ENCODE measurements at places on chromosomes 2 and 18.
A peak's percentile ranks its signal among the peaks of the same experiment; 100 is the strongest.

GRCh38 chr2:201308914-201309313 is 48.2 kb downstream of the FLACC1 start:
- no peak for DNase-seq

- no peak for DNase-seq
Observed at GRCh38 chr18:60675801-60676200, 303.2 kb upstream of the MC4R start.

DNA sequence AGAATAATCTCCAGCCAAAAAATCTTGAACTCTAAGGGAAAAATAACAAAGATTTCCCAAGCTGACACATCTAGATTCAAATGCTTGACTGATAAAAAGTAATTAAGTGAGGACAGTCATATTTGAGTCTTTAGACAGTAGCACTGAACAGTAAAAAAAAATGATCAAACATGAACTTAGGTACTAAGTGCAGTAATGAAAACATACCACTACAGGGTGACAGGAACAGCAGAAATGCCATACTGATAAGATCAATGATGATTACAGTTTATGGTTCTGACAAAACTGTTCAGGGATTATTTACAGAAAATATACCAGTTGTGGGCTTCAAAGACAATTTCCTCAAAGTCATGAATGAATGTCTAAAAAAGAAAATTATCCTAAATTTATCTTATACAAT is 80.3 kb downstream of the OSBPL1A start:
- DNase-seq = no peak

- no peak for DNase-seq
Observed at GRCh38 chr2:187826023-187826422, 271.8 kb upstream of the TFPI start.

- DNase-seq = no peak
Observed at GRCh38 chr2:128180031-128180430, 89.0 kb downstream of the UGGT1 start.

DNA sequence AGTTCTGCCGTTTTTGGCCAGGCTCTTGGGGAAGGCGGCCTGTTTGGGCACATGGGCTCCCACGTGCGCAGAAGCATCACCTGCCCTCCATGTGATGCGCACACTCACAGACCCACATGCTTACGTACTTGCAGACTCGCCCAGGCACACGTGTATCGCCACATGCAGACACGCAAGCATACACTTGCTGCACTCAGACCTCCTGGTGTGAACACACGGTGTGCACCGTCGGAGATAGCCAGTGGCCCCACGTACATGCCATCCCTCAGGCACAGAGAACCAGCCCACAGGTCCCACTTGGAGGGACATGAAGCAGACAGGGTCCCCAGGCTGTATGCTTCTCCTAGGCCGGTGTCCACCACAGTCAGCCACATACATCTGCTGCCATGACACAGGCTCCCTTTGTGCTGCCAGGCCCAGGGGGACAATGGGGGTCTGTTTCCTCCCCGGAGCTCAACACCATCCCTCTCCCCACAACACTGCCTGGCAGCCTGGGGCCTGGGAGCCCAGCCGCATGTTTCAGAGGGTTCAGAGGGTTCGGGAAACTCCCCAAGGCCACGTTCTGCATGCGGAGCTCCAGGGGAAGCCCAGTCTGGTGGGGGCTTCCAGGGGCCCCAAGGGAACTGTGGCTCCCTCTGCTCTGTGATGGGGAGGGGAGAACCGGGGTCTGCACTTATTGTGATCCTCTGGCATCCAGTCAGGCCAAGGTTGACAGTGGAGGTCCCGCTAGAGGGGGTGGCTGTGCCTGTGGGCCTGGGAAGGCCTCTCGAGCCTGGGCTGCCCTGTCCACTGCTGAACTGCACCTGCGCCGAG is 208.1 kb upstream of the HAAO start:
- no peak for DNase-seq

DNA sequence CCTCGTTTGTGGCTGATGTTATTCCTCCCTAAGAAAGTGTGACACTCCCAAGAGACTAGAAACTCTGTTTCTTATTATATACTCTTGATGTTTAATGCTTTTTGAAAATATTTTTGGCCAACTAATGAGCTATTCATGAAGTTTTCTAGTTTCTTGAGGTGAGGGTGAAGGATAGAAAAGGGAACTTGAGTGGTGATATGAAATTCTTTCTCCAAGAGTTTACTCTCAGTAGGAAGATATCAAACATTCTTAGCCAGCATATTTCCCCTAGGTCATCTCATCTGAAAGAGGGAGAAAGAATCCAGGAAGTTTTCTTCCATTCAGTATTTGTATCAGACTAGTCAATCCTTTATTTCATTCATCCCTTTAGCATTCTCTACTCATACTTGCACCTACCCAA is 95.7 kb downstream of the MAP3K20 start:
- no peak for DNase-seq

DNA sequence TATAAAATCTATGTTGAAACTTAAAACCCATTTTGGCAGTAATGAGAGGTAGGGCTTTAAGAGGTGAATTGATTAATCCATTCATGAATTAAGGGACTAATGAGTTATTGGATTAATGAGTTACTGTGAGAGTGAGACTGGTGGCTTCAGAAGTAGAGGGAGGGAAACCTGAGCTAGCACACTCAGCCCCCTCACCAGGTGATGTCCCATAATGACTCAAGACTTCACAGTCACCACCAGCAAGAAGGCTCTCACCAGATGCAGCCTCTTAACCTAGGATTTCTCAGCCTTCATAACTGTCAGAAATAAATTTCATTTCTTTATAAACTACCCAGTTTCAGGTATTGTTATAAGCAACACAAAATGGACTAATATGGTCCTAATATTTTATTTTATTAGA is 621.7 kb upstream of the ACVR2A start:
- no peak for DNase-seq

DNA sequence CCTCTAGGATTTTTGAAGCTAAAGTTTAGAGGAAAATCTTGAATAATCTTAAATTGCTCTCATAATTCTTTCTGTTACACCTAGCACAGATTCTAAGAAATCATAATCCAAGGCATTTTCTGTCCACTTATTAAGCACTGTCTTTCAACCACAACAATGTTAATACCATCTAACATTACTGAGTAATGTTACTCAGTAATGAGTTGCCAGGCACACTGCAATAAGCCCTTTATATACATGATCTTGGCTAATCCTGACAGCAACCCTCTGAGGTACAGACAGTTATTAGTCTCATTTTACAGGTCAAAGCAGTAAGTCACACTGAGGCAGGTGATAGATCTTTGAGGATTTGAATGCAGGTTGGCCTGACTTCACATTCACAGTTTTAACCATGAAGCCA is 291.9 kb downstream of the ALK start:
- DNase-seq = no peak

DNA sequence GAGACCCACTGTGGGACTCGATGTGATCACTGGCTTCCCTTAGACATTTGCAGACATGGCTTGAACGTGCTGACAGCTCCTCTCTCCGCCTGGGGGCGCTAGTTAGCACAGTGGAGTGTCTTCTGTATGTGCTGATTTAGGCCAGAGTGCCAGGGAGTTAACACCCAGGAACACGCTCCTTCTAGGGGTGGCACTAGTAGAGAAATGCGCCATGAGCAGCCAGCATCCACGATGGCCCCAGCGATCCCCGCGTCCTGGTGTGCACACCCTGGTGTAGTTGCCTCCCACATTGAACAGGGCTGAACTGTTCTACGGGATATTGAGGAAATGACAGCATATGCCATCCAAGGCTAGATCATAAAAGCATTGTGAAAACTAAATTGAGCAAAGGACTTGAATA is 11.4 kb upstream of the NMUR1 start:
- no peak for DNase-seq

- no peak for DNase-seq
Observed at GRCh38 chr2:71785516-71785981, 332.2 kb downstream of the DYSF start.

DNA sequence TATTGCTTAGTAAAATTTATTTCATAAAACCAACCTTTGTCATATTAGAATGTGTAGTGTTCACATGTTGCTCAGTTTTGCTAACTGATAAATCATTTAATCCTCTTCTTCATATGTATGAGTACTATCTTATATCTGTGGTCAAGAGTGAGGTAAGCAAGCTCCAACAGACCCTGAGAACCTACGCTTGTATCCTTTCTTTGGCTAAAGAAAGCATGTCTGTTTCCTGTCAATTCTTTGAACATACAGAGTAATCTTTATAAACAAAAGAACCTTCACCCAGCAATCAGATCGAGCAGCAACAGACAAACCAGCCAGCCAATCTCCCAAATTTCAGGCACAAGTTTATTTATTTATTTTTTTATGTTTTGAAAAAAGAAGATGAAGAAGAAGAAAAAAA is 6.4 kb downstream of the ADCYAP1 start:
- no peak for DNase-seq

- no peak for DNase-seq
Observed at GRCh38 chr2:169644173-169644572, 50.0 kb downstream of the CFAP210 start.

DNA sequence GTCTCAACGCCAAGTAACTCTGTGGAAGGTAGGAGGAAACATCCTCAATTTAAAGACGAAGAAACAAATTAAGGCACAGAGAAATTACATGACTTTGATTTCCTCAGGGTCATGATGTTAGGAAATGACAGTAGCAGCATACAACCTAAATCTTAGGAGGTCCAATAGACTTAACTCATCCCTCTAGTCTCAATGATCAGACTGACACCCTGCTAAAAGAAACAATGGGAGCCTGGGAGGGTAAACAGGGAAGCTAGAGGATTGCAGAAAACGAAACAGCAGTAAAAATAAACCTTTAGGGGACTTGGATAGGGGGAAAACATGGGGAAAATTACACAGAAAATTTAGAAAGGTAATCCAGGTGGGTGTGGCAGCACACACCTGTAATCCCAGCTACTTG is 56.0 kb downstream of the ROCK2 start:
- no peak for DNase-seq

DNA sequence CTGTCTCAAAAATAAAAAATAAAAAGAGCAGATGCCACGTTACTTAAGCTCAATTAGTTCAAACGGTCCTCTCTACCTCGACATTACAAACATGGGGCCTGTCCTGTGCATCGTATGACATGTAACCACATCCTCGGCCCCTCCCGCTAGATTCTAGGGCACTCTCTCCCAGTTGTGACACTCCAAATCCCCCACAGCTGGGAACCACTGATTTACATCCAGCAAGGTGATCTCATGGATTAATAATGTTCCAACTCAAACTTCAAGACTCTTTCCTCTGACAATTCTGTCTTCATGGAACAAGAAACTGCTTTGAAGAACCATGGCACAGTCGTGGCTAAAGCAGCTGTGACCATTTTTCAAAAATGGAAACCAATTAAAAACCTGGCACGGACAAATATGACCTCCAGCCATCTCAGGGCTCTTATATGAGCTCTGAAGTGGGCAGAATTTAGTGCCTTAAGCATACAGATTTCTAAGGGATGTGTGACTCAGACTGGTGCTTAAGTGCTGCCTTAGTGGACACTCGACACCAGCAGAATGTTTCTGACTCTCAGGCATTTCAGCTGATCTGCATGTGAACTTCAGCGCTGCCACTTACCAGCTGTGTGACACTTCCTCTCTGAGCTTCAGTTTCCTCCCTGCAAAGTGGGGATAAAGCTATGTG is 31.7 kb upstream of the ASAP2 start:
- DNase-seq = no peak

DNA sequence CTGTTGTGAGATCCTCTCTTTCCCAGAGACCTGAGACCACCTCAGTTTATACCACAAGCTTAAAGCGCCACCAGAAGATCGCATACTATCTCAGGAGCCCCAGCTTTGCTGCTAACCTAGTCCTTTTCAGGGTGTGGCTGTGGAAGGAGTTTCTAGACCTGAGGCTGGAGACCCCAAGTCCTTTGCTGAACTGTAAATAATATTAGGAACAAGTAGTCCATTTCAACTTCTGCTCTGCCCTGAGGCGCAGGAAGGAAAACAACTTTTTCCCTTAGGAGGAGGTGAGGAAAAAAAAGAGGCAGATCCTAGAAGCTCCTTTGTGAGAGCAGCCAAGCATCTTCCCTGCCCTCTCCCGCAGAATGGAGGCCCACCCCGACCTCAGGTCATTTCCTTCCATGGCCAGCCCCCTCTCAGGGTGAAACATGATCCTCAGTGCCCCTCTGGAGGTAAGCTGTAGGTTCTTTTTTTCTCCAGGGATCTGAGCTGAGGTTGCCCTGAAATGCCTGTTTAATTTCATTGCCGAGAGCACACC is 122.8 kb upstream of the LGALSL start:
- DNase-seq = no peak

- no peak for DNase-seq
Observed at GRCh38 chr18:10111191-10111590, 197.4 kb downstream of the VAPA start.

- no peak for DNase-seq
Observed at GRCh38 chr18:56890632-56891031, 239.5 kb downstream of the WDR7 start.

DNA sequence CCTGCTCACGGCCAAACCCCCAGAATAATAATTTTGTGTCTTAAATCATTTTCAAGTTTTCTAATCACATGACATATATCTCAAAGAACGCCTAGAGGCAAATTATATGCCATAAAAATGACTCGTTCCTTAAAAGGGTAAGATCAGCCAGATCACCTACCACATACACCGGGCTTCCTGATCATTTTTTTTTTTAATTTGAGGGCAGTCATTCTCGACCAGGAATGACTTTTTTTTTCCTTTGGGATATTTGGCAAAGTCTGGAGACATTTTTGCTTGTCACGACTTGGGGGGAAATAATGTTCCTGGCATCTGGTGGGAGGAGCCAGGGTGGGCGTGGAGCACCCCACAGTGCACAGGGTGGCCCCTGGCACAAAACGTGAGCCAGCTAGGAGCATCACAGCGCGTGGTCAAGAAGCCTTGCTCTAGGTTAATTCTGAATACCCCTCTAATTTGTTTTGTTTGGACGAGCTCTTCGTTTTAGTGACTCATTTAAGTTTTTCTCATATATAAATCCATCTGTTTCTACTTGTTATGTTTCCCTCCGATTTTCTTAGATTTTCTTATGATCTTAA is 94.9 kb downstream of the TWIST2 start:
- DNase-seq = no peak

DNA sequence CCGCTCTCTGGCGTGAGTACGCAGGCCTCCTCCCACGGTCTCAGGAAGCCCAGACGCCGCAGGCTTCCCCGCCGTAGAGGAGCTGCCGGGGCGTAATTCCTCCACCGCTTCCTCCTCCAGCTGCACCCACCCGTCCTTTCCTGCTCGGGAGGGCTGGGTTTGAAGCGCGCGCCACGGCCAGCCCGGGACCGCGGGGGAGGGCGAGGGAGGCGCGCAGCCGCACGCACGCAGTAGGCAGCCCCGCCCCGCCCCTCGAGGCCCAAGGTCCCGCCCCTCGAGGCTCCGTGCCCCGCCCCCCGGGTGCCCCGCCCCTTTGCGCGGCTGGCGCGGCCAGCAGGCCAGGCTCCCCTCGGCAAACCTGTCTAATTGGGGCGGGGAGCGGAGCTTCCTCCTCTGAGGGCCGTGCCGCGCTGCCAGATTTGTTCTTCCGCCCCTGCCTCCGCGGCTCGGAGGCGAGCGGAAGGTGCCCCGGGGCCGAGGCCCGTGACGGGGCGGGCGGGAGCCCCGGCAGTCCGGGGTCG is at the start of gene MALT1:
TSS of gene MALT1 (plus strand) at position 355 of the 521 bp plus-strand sequence. CDS start 179 bp downstream, outside the sequence.
- DNase-seq = peak; percentile 90

- DNase-seq = no peak
Observed at GRCh38 chr2:122758967-122759366, 1003.5 kb downstream of the TSN start.

All from stimulated activated CD4-positive, alpha-beta T cell treated with anti-CD3 and anti-CD28 coated beads, TNF-alpha, amount 100 ng/mL, for 1 hour (primary cell).